Psoas muscle (tissue), 8 donors: ENCODE measurements at places on chromosomes 7 and 10.
A peak's percentile ranks its signal among the peaks of the same experiment; 100 is the strongest.

GRCh38 chr10:34150103-34150502 lies 665.0 kb downstream of the PARD3 start:
- DNase-seq, result no peak

DNA sequence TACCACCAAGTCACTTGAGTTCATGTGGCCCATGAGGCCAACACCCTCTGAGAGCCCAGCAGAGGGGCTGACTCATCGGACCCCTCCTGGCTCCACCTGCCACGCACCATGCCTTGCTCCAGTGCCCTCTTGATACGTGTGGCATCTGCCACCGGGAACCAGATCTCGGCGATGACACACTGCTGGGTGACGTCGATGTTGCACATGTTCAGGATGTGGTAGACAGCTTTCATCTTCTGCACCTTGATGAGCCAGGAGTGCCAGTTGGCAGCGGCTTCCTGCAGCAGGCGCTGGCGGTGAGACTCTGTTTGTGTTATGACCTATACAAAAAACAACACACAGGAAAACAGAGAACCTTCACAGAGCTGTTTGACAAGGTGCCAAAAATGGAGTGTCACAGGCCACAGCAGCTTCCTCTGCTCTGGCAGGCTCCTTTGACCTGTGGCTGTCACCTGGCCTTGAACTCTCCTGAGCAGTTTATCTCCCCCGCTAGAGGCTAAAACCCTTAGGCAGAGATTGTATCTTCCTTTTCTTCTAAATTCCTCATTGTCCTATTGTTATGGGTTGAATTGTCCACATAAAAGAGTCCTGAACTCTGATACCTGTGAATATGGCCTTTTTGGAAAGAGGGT lies 45.2 kb upstream of the TMEM213 start:
- DNase-seq, result peak; percentile 25

GRCh38 chr7:35869810-35870209 lies 69.0 kb downstream of the SEPTIN7 start:
- no peak for DNase-seq

- DNase-seq, result no peak
Observed at GRCh38 chr10:29642990-29643389, 8.2 kb upstream of the SVIL start.

DNA sequence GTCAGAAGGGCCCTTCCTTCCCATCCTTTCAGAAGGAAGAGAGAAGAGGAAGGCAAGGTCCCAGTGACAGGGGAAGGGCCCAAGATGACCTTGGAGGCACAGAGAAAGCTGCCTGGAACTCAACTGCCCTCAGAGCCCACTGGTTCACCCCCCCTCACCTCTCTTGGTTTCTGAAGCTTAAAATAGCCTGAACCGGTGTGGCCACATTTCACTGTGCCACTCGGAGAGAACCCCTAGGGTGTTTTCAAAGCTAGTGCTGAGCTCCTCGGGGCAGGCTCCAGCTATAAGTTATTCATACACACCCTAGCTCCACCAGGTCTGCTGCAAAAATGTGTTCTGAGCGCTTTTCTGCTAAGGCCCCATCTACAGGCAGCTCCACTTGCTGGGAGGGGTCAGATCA lies 60.9 kb upstream of the ADRB1 start:
- DNase-seq, result no peak

GRCh38 chr7:28408105-28408959 lies 4.0 kb upstream of the CREB5 start:
- peak; percentile 67 for DNase-seq

- no peak for DNase-seq
Observed at GRCh38 chr7:41297166-41297565, 405.7 kb downstream of the INHBA start.

DNA sequence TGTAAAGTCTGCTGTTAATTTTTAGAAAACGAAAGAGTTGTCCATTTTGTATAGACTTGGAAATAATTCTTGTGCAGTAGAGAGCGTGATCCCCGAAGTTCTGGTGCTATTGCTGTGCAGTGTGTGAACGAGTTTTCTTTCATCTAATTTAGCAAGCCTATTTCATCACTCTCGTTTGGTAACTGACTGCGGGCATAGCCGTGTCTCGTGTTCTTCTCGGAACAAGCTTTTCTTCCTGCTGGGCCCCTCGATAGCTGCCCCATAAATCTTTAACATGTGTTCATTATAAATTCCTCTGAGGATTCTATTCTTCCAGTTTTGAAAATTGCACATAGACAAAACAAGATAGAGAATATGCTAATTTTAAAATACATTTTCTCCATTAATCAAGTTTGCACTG lies 622.0 kb upstream of the PFKP start:
- no peak for DNase-seq

- DNase-seq, result no peak
Observed at GRCh38 chr10:93938140-93938539, 44.4 kb downstream of the SLC35G1 start.

DNA sequence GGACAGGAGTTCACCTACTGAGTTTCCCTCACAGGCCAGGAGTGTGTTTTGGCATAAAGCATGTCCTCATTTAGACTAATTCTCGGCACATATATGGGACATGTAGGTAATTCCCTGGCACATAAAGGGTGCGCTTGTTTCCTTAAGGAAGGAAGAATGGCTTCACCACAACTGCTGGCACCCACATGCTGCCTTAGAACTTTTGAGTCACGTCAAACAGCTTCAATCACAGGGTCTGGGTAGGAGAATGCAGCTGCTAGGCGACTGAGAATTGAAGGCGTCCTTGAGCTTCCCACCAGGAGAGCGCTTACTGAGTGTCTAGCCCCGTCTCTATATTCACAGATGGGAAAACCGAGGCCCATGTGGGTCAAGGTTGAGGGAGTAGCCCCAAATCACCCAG lies 146.1 kb downstream of the CHN2 start:
- no peak for DNase-seq

DNA sequence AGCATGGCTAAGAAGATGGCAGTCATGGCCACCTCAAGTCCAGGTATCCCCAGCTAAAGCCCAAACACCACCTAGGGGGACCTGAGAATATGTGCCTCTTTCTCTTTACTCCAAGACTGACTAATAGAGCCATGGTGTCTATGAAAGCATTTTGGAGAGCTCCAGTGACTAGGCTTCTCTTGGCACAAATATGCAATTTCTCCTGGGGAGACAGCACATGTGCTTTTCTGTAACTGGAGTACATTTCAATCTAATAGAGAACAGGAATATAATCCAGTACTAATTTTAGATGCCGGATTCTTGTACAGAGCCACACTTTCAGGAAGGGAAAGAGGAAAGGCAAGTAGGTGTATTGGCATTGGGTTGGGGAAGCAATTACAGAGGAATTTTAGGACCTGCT lies 260.1 kb downstream of the BMPER start:
- DNase-seq, result no peak

DNA sequence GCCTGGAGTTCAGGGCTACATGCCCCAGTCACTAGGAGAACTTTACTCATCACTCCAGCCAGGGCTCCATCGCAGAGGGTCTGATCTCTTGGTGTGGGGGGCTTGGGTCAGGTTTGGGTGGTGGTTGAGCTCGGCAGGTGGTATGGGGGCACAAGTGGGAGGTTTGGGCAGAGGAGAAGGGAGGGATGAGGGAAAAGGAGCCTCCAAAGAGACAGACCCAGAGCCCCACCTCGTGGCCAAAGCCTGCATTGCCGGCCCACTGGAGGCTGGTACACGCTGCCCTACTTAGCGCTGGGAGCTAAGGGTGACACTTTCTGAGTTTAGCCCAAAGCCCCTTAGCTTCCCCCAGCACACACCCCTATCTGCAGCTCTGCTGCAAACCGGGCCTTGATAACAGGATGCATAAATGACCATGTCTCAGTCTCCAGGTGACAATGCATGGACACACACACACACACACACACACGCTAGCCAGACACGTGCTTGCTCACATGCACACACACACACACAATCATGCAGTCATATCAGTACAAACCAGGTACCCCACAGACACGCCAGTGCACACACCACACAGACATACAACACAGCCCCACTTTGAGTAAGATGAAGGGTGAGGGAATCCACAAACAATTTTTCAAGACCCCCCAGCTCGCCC lies 14.7 kb downstream of the LZTS2 start:
- DNase-seq, result peak; percentile 92

- no peak for DNase-seq
Observed at GRCh38 chr7:148296994-148297644, 293.4 kb upstream of the C7orf33 start.

GRCh38 chr10:33117230-33117629 lies 159.2 kb upstream of the ITGB1 start:
- no peak for DNase-seq

- DNase-seq, result no peak
Observed at GRCh38 chr7:116984917-116985316, 31.6 kb downstream of the ST7 start.

DNA sequence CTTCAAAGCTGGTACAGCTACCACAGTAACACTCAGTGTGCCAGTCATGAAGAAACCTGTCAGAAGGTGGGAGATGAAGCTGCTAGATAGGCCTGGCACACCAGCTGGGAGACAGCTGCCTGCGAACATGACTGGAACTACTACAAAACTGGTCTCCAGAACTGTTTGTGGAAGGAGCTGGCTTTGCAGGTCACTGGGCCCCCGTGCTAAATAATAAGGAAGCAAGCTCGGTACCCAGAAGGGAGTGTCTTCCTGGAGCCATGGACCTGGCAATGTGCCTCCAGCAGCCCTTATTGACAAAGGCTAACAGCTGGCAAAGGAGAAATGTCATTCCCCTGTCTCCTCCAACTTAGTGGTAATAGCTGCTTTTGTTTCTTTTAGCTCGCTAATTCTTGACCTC lies 1217.6 kb upstream of the LRRN3 start:
- DNase-seq, result no peak

- no peak for DNase-seq
Observed at GRCh38 chr7:89133357-89133756, 337.8 kb upstream of the TEX47 start.

- no peak for DNase-seq
Observed at GRCh38 chr7:78254726-78255055, 456.1 kb downstream of the PHTF2 start.

DNA sequence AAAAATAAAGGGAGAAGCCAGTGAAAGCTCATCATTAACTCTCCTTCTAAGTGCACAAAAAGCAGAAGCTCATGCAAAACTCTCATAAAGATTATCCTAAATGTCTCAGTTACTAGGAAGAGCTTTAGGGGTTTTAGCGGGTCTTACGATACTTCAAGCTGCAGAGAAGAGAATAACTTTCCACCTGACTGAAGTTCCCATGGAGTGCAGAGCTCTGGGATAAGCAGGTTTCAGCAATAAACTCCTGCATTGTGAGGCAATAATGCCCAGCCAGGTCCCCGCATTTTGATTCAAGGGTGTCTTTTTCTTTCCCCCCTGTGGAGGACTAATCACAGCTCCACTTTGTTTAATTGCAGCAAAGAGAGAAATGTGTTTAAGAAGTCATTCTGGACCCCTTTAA lies 241.9 kb upstream of the SP8 start:
- no peak for DNase-seq

DNA sequence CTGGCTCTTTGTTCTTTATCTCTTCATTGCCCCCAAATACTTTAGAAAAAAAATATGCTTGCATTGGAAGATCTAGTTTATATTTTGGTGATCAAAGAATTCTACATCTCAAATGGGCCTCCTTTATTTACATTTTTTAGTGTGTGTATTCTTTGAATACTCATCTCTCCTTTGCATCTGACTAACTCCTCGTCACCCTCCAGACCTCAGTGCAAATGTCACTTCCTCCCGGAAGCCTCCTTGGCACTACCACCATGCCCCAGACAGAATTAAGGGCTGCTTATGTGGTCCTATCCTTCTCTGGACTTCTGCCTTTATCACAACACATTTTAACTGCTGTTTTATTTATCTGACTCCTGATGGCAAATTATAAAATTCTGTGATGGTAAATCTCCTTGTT lies 52.0 kb upstream of the PPP1R3C start:
- DNase-seq, result no peak

DNA sequence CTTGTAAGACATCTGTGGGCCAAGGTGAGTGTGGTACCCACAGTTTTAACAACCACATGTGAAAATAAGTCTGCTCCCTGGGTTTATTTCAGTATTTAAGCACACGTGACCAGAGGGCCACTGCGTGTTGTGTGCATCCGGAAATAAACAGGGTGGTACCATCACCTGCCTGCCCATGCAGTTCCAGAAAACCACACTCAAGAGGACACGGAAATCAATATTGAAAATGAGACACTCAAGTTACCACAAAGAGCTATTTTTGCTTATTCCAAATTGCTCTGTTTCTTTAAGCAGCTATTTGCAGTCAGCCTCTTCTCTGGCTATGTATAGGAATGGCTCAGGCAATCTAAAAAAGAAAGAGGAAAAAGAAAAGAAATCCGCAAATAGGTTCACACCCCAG lies 71.8 kb upstream of the LOXL4 start:
- DNase-seq, result no peak

DNA sequence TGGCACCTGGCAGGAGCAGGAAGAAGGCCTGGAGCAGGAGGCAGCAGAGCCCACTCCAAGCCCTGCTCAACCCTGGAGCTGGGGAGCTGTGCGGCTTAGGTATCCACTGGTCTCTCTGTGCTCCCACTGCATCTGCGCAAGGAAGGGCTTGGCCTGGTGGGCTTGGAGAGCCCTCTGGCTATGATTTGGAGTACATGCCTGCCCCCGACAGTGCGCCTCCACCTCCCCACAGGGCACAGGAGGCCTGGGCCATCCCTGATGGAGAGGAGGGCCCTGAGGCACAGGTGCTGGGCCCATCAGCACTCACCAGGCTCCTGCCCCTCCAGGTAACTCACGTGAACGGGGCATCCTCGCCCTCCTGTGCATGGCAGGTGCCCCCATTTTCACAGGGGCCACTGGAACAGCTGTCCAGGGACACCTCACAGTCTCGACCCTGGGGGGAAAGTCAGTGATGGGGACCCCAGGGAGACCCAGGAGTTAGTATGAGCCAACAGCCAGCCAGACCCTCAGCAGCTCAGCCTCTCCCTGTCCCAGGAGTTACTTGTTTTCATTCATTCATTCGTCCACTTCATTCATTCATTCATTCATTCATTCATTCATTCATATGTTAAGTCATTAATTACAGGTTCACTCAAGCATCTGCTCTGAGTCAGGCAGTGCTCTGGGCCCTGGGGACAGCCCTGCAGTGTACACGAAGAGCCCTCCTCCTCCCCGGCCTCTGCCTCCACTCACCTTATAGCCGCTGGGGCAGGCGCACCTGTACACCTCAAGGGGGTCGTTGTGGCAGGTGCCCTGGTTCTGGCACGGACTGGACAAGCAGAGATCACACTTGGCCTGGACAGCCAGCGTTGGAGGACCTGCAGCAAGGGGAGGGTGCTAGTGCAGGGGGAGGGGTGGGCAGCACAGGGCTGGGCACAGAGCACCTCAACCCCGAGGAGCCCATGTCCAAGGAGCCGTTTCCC lies 167.2 kb downstream of the SLIT1 start:
- no peak for DNase-seq
